ENCODE measurements at places on chromosomes 2 and 18.

- peak; percentile 93 for DNase-seq
Measured at GRCh38 chr2:159131914-159132281, 154.6 kb downstream of the WDSUB1 start.

- DNase-seq, result peak; percentile 59
Measured at GRCh38 chr2:30385327-30385726, 61.7 kb upstream of the LCLAT1 start.

- no peak for DNase-seq
Measured at GRCh38 chr2:11753886-11754699, 7.7 kb downstream of the LPIN1 start.

DNA sequence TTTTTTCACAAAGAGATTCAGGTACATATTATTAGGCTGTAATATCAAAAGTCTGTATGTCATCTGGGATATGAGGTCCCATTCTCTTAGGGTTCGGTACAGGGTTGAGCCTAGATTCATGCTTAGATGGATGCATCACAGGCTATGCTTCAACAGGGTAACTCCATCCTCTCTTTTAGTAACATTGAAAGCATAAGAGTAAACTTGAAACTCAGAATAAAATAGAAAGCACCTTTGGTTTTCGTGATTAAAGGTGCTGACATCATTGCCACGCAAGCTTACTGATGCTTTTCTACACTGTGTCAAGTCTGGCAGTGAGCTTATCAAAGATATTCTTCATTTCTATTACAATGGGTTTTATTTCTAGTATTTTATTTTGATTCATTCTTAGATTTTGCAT is 419.1 kb upstream of the DSEL start:
- DNase-seq, result no peak

DNA sequence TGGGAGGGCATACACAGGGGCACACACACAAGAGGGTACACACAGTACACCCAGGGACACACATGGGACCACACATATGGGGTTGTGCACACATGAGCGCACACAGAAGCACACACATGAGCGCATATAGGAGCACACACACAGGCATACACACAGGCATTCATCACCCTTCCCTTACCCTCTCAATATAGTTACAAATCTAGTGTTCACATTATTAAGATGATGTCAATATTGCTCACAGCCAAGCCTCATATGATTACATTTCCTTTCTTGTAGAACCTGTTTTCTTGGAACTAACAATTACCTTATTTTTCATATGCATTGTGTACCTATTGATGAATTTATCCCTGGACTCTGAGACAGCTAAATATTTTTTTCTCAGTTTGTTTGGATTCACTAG is 156.7 kb downstream of the FHOD3 start:
- no peak for DNase-seq

DNA sequence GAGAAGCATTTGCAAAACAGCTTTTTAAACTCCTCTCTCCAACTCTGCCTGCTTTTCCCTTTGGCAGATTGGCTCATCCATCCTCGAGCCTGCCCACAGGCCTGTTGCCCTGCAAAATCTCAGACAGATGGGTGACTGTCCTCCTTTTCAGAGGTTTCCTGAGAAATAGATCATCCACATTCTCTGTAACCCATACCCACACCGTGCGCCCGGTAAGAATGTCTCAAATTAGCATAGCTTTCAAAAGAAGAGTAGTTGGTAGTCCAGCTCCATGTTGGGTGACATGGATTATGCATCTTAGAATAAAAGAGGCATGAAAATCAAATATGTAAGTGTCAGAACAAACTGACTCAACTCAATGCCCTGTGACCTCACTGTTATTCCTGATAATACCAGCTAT is 457.9 kb downstream of the TSN start:
- no peak for DNase-seq

GRCh38 chr18:43870626-43871025 is 593.3 kb upstream of the SYT4 start:
- DNase-seq, result no peak

DNA sequence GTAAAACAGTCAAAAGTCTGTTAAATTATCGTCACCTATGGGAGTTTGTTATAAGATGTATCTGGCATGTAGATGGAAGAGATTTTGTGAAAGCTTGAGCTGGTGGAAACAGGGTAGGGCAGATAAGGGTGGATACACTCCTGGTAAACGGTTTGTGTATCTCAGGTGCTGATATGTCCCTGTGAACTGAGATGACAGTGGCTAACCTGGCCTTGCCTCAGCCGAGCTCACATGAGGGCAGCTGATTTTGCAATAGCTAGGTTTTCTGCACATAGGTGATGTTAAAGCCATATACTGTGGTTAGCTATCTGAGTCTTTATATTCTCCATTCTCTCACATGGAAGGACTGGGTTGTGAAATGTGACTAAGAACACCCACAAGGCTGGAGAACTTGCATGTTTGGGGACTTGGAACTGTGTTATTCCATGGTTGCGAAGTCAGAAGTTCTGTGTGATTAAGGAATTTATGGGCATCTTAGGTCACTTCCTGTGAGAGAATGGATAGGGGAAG is 205.1 kb downstream of the TPGS2 start:
- no peak for DNase-seq

DNA sequence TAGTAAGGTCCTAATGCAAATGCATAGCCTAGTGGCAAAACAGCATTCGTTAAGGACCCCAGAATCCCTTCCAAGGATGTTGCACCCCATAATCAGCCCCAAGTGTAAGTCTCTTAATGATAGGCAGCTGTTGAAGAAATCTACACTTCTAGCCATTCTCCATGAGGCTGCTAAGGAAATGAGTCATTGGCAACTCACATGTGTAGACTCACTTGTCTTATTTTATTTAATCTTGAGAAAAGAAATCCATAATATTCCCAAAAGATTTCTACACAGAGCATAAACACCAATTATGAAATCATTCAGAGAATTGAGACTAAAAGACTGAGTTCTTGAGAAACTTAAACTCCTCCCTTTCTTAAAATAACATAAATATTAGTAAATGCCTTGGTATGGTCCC is 52.4 kb downstream of the AKAIN1 start:
- no peak for DNase-seq

DNA sequence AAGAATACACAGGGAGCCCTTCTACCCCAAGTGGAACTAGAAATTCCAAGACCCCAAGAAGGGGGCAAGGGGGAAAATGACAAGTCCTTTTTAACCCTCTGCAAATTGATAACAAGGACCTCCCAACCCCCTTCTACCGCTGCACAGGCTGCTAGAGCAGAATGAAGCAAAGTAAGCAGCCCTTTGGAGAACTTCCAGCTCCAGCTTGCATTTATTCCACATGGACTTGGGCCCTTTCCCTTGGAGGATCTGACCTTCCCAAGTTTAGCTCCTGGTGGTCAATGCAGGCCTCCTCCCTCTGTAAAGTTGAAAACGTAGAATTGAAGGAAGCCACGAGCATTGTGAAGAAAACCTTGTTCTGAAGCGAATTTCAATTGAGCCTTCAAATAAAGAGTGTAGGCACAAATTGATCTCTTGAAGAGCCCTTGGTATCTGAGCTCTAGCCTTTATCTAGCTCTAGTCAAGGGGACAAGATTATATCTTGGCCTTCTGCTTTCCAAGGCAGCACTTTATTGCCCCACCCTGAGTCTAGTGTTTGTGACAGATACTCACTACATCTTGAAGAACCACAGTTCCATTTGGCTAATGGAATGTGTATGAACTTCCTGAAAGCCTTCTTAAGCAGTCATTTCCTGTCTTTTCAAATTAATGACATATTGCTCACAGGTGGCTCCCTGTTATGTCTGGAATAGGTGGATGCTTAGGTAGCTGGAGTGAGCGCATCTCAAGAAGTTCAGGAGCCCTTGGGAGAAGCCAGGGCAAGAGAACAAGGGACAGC is 37.2 kb downstream of the SLC14A2 start:
- no peak for DNase-seq

DNA sequence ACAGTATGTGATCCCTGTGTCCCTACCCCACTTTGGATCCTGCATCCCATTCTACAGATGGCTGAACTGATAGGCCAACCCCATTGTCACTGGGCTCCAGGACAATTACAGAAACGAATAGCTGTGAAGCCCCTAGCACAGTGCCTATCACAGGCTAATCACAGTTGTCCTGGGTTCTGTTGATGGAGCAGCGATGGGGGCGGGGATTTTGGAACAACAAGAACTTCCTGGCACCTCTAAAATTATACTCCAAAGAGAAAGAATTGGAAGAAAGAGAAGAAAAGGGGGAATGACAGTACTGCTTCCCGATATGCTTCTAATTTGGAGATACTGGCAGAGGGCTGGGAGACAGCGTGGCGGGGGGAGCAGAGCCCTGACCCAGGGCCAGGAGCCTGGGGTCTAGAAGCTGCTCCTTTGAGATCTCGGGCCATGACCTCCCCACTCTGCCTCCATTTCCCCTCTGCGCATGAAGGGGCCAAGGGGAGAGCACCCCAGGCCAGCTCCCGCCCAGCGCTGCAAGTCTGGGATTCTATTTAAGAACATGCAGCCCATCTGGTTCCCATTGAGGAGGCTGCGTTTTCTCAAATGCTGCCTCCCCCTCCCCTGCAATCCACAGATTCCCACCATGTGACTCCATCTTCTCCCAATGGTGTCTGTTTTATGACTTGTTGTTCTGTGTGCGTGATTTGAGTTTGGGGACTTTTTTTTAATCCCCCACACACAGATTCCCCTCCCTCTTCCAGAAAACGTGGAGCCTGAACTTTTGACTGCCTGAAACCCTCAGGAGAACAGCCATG is 202.7 kb downstream of the CYP26B1 start:
- no peak for DNase-seq

- no peak for DNase-seq
Measured at GRCh38 chr2:229838729-229839128, 83.1 kb downstream of the TRIP12 start.

GRCh38 chr2:228417526-228417925 is 236.0 kb upstream of the SPHKAP start:
- no peak for DNase-seq

DNA sequence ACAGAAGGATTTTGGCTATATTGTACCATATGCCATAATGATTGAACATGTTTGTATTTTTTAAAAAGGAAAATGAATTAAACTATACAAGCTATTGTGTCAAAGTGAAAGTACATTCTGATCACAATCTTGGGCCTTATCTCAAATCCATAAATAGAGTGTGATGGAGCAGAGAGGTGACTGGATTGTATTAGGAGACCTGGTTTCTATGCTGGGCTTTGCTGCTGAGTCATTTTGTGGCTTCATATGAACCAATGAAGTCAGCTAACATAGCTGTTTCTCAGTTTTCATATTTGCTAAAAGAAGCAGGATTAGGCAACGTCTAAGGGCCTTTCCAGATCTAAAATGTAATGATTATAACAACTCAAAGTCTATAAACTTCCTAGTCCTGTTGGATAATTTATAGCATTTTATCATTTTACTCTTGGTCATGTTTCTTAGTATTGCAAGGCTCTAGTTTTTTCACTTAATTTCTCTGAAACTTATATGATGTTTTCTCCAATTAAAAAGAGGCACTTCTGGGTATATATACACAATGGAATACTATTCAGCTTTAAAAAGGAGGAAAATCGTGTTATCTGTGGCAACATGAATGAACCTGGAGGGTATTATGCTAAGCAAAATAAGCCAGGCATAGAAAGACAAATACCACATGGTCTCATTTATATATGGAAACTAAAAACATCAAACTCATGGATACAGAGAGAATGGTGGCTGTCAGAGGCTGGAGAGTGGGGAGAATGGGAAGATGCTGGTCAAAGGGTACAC is 112.3 kb downstream of the MEP1B start:
- no peak for DNase-seq

DNA sequence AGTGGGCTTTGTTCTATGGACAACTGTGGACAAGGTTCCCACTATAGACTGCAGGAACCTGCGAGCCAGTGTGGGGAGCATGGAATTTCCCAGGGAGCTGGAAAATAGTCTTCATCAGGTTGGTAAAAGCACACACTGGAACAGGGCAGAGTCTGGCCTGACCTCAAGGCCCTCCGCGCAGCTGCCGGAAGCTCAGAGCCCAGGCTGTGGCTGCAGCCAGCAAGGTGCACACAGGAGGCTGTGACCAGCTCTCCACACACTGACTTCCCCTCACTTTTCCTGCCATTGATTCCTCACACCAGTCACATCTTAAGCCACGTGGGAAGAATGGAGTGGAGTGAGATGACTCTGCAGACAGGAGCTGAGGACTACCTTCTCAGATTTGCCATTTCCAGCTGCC is 19.1 kb downstream of the MAL start:
- DNase-seq, result no peak

GRCh38 chr2:54962935-54963440 is 87.3 kb downstream of the RTN4 start:
- no peak for DNase-seq

- no peak for DNase-seq
Measured at GRCh38 chr2:223050900-223051504, 988 bp upstream of the KCNE4 start.

GRCh38 chr18:48563027-48563426 is 24.2 kb downstream of the CTIF start:
- peak; percentile 83 for DNase-seq

- DNase-seq, result no peak
Measured at GRCh38 chr18:44841752-44842587, 161.3 kb downstream of the SETBP1 start.

- no peak for DNase-seq
Measured at GRCh38 chr2:203501873-203502272, 33.2 kb downstream of the RAPH1 start.

GRCh38 chr2:210428393-210429179 is 48.0 kb downstream of the LANCL1 start:
- no peak for DNase-seq

DNA sequence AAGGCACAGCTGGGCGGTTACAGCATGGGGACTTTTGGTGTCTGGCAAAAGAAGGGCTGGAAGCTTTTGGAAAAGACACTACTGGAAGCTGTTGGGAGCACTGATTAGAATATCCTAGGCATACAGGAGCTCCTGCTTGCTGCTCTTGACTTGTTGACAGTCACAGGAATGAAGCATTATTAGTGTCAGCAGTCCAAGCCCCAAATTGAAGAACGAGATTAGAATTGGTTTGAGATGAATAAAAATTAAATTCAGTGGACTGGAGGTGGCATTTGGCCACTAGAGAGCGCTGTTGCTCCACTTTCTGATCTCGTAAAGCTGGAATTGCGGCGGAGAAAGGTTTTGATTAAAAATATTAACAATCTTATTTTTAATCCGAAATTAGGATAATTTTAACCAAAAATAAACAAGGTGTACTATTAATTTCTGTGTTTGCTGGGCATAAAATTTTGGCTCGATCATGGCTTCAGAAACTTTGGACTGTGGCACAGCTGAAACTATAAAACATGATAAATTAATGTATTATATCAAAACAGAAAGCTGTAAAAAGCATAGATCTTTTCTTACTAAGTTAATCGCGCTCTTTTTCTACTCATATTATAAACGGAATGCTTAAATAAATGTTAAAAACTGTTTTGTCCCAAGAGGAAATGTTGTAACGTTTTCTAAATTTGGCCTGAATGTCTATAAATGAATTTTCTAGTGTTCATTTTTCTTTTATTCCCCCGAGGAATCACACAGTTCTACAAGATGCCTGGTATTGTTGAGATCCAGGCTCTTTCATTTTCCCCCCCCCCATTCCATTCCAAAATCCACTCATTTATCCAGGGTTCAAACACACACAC is 2.4 kb upstream of the HOXD8 start:
- peak; percentile 86 for DNase-seq

DNA sequence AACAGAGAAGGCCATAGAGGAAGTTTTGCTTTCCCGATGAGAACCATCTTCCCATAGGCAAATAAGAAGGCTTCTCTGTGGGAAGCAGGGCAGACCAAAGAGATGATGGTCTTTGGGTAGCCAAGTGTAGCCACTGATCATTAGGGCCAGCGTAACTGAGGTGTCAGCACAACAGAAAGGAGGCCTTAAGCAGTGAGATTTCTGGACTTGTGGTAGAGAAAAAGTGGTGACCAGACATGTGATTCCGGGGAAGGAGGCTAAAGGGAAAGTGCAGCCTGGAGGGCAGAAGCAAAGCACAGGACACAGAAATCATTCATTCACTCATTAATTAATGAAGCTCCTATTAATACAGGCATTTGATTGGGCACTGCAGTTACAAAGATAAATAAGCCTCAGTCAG is 15.4 kb downstream of the EVA1A start:
- DNase-seq, result no peak

Data from dermis microvascular lymphatic vessel endothelial cell (primary cell).